ENCODE measurements at places on chromosomes 3 and 15.

DNA sequence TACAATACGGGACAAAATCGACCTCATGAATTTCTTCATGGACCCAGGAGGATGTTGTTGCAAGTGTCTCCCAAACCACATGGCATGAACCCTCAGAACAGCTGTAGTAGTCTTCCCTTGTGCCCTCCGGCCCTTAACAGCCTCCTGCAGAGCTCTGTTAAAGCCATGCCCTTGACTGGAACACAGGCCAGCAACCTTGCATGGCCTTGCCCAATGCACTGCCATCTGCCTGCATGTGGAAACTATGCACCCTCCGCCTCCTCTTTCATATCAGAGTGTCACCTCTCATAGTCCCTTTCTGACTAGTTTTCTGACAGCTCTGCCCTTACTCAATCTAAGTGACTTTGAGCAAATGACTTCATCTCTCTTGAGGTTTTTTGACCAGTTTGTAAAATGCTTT lies 39.4 kb upstream of the TRIM71 start:
- no peak for DNase-seq

GRCh38 chr15:25965326-25965725 lies 102.2 kb upstream of the ATP10A start:
- DNase-seq = no peak

DNA sequence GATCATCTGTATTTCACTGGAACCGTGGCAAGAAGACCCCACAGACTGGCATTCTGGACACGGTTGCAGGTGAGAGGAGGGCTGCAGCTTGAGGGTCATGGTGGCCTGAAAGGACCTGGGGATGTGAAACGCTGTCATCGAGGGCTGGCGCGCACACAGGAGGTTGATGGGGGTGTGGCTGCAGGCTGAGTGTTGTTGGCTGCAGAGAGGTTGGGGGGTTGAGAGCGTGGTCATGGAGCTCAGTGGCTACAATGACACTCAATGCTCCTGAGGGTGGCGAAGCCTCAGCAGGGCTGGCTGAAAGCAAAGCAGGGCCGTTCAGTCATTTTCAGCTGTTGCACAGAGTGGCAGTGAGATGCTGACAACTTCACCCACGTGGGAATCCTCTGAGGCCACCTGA lies 21.0 kb downstream of the CPN2 start:
- no peak for DNase-seq

DNA sequence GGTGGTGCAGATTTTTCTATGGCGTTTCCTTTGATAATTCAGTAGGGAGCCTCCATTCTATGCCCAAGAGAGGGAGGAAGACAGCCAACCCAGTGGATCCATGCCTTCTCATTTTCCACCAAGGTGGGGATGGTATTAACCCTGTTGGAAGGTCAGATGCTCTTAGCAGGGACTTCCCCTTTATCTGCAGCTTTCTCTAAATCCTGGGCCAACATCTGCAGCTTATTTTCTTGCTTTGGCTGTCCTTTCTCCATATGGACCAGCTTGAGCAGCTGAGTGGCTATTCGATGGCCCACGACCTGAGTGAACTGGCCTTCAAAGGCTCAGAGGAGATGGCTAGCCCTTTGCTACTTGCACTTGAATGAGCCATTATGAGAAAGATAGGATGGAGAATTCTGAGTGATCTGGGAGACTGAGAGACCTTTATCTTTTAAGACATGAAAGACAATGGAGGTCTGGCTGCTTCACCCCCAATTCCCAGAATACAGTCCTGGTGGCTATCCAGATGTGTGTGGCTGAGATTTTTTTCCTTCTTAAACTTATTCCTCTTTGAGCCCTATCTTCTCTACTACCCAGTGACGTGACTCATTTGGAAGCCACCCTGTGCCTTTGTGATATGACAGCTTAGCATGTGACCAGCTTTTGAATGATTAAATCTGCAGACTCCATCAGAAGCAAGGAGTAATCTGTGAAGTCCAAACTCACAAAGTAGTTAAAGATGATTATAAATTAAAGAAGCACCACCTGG lies 39.6 kb upstream of the TRAK1 start:
- DNase-seq = peak; percentile 68

- DNase-seq = no peak
Measured at GRCh38 chr15:37099319-37100108, 835 bp downstream of the MEIS2 start.

- DNase-seq = no peak
Measured at GRCh38 chr15:62983956-62984355, 58.6 kb upstream of the TPM1 start.

DNA sequence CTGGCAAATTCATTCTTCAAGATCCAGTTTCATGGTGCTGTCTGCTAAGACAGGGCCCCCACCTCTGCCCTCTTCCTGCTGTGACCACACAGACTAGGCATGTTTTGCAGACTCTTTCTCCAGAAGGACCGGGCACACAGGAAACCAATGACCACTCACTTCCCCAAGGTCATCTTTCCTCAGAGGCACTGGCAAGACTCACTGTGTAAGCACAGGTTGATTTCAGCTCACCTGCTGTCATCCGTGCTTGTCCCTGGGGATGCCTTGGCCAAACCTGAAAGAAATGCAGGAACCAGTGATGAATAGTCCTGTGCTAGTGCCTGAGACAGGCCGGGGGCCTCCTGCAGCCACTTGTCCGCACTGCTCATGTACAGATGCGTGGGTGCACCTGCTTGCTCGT lies 33.5 kb downstream of the ALS2CL start:
- DNase-seq = peak; percentile 34

DNA sequence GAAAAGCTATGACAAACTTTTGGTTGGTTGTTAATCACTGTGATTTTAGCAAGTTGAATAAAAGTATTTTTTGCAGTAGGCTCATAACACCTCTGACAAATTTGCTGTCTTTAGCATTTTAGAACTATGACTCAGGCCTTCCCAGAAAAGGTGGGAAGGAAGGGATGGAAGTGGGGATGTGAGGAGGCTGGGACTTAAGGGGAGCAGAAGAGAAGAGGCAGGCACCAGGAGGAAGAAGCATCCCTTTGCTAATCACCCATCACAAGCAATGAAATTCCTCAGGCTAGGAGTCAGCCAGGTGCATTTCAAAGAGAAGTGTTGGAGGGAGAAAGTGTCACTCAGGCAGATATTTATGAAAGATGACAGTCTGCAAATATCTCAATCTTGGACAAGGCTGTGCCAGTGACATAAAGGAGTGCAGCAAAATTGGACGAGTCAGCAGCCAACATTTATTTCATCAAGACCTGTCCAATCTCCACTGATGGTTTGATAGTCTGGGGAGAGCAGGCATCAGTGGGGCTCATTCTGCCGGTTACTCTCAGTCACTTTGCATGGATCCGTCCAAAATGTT lies 337.3 kb upstream of the ARRDC4 start:
- DNase-seq = no peak

DNA sequence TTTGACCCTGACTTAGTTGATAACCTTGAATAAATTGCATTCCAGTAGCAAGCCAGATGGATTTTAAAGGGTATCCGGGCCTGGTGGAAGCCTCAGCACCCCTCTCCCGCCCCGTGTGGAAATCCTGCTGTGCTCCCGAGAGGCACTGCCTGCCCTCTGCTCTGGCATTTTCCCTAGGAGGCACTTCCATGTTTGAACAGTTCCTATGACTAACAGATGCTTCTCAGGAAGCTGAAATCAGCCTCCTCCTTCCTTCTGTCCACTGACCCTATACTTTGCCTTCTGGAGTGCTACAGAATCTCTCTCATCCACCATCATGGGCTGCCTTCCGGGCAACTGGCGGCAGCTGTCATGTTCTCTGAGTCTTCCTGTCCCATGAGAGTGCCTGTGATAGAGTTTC lies 90.8 kb downstream of the GABRG3 start:
- DNase-seq = no peak

GRCh38 chr3:127012091-127012490 lies 29.2 kb downstream of the PLXNA1 start:
- no peak for DNase-seq

DNA sequence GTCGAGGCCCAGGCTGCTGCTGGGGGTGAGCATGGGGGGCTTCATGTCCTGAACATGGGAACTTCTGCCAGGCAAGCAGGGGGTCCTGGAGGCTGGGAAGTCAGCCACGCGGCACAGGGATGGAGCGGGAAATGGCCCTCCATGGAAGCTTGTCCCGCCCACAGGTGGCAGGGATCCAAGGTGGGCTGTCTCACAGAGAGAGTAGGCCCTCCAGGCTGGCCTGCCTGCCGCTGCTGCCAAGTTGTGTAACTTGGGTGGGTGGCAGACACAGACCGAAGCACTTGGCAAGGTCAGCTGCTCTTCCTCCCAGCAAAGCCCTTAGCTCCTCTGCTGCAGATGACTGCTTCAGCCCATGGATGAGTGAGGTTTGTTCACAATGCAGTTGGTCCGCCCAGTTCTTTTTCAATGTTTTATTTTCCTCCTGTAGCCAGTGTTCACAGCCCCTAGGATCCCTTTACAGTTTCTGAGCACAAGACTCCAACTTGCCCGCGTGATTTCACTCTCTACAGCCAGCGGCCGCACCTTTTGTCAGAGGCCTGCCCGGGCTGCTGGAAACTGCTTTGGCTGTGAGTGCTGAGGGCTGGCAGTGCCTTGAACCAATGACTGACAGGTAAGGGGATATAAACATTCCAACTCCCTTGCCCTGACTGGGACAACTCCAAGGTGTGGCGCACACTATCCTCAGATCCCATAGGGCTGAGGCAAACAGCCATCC lies 26.7 kb downstream of the HCN4 start:
- no peak for DNase-seq

- peak; percentile 90 for DNase-seq
Measured at GRCh38 chr3:111071257-111072030, at the start of gene NECTIN3. TSS of gene NECTIN3 (plus strand) at chr3:111071816. CDS start at chr3:111072018, 202 bp downstream.

DNA sequence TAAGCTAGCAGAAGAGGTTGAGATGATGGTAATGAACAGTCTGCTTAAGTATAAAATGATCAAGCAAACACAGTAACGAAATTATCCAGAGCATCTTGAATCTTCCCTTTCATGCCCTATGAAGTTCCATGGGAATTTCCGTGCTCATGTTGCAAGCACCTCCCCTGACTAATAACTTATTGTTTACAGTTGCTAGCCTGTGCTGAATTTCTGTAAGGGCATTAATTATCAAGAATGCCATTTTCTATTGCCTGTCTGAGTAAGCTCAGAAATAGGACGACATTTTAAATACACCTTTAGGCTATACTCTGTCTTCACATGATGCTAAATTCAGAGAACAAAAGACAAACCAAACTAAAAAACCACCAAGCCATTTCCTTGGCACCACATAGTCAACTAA lies 257.5 kb upstream of the LRTM1 start:
- no peak for DNase-seq
